ENCODE measurements at places on chromosomes 3 and 15. TPM values are rescaled to one million over a fixed set of nuclear protein-coding genes. Genes with fewer than 3 reads are reported as not detected.

GRCh38 chr15:80777826-80778620 lies 1.1 kb upstream of the CEMIP start:
- peak; percentile 7 for DNase-seq

DNA sequence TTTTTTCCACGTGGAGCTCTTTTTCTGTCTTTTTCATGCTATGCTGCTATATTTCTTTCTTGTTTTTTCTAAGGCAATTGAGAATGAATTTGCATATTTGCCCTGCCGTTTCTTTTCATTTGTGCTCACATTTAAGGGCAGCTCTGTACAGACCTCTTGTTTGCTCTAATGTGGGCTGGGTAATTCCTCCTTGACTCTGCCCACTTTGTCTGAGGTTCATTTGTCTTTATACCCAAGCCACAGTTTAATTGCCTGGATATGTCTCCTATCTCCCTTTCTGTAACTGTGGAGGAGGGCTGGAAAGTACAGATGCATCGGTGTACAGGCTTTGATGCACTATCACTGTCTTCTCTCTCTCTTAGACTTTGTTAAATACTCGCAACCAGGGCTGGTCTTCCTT lies 195.9 kb downstream of the EPHB1 start:
- DNase-seq: no peak

CRELD1 gene
- total RNA-seq: 74.2 TPM

DNA sequence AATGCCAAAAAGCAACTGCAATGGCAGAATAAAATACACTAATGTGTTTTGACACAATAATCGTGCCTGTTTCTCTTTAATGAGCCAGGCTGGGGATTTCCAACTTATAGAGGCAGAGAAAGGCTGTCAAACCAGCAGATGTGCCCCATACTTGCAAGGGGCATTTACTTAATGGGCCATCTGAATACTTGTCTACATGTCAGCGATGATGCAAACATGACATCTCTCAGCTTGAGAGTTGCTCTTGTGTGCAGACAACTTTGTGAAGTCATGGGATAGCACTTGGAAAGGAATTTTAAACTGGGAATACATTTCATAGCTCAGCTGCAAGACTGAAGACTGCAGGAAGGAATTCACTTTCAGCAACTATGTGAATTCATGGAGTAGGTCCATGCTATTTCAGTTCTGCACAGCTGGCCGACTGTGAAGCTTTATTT lies 127.4 kb upstream of the ADAMTS9 start:
- DNase-seq: peak; percentile 40

DNA sequence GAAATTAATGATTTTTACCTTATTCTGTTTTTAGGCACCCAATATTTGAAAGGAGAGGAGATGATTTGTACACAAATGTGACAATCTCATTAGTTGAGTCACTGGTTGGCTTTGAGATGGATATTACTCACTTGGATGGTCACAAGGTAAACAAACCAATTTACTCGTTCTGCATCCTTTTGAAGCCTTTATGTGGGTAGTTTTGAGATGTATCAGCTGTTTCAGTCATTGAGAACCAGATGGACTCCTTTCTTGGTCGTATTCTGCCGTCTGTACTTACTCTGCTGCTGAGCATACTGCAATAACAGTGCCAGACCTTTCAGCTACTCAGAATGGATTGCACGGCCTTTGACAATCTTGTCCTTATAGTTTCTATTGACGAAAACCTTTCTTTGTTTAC lies 13.3 kb downstream of the DNAJB11 start:
- no peak for DNase-seq

DNA sequence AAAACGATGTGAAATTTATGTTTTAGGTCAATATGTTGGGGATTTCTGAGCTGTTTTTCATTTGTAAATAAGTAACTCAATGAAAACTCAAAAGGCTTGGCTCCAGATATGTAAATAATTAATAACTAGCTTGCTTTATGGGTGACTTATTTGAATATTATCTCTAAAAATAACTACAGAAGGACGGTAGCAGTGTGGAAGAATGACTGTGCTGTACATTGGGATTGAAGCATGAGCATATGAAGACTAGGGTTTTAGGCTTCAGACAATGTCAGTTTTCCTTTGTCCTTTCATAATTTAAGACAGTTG lies 343.9 kb downstream of the GRM7 start:
- peak; percentile 83 for DNase-seq

PLSCR2 gene
- total RNA-seq: 1.4 TPM

DNA sequence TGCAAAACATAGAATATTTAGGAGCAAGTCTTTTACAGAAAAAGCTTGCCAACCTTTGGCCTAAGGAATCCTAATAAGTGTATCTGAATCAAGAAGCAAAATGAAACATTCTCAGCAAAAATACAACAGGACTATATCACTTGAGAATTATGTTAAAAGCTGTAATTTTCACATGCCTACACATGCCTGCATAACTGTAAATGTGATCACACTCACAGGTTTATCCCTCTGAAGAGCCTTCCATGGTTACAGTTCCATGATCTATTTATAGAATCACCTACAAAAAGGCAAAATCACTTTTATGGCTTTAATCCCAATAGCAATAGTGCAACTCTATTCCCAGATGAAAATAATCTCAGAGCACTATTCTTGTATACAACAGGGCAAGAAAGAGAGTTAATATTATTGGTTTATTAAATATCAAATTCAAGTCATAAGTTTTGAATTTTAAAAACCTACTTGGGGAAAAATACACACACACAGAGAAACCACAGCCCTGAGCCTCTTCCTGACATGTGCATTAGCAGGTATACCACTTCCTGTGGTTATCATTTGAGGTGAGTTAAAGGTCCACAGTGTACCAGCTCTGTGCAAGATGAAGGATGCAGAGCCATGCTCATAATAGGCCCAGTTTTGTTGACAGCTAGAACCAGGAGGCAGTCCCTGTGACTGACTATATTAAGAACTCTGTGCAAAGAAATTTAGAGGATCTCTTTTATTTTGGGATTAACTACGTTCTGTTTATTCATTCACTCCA lies 252.5 kb upstream of the TGFBR2 start:
- DNase-seq: no peak

DNA sequence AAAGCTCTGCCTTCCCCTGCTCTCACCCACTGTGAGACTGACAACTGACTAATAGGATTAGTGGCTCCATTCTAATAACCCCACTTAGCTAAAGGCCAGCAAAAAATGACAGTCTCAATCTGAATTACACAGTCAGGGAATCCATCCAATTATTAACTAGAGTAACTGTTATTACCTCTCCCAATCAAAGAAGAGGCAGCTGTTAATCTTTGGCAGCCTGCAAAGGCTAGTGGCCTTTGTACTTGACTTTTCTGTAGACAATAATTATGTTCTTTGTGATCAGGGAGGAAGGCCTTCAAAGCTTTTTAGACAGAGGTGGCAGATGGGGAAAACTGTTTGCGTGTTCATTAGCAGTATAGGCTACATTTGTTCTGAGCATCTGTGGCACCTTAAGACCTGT lies 177.7 kb downstream of the ISL2 start:
- peak; percentile 60 for DNase-seq

- DNase-seq: peak; percentile 91
These were observed 33.6 kb downstream of the MORF4L1 start for GRCh38 chr15:78906316-78906620.

GPR176 gene
- total RNA-seq: 97.2 TPM

OSTN gene
- not detected for total RNA-seq

CAV3 gene
- not detected for total RNA-seq

TM4SF1 gene
- total RNA-seq: 247 TPM
